Stimulated activated CD8-positive, alpha-beta memory T cell treated with anti-CD3 and anti-CD28 coated beads, Interleukin-4, amount 100 ng/mL, for 1 hour (primary cell): ENCODE measurements at places on chromosomes 7 and 10.

DNA sequence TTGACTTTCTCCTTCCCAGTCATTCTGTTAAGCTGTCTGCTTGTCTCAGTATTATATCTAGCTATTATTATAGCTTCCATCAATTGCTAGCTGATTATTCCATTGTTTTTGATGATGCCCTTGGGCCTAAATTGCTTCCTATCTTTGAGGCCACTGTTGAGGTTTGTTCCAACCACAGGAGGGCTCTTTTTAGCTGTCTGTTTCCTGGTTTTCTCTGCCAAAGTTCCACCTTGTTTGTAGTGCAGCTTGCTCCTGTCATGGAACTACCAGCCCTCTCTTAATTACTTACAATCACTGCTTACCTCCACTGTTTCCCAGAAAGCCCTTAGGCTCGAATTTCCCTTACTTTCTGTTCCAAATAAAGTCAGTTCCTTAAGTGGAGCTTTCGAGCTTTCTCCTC lies 118.7 kb upstream of the SEC61G start:
- DNase-seq: no peak

DNA sequence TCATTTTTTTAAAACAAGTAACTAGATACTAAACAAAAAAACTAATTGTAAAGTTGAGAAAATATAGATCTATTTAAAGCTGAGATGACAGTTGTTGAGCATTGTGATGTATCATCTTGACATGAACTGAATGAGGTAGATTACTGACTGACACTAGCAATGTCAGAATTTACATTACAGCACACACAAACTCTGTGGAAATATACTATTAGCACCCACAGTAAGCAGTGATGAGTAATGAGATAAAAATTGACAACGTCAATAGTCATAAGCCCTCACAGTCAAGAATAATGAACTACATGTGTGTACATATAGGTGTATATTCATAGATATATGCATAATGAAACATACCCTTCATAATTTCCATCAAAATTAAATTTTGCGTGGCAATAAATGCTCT lies 368.4 kb downstream of the TFEC start:
- DNase-seq: no peak

DNA sequence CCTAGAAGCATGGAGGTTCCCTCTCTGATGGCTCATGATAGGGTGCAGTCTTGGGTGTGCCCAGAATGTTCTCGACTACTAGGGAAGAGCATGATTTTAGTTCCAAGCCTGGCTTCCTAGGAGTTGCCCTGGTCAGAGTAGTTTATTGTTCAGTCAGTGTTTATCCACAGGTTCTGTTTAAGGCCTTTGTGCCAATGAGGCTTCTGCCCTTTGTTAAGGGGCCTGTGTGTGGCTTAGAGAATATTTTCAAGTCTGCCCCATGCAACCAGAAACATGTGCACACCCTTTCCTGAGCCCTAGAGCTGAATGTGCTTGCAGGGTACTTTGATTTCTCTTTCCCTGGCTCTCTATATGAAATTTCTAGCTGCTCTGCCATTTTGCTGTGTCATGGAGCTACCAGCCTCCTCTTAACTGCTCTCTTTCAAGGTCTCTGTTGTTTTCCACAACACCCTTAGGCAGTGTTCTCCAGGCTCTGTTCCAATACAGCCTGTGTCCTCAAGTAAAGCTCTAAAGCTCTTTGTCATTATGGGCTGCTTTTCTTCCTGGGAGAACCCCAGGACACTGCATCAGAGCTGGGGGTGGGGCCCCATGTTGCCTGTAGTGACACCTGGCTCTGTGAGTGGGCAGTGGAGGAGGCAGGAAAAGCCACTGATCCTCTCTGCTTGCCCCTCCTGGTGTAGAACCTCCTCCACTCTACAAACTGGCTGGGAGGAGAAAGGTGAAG lies 34.1 kb upstream of the TSPAN33 start:
- DNase-seq: no peak

- DNase-seq: no peak
These were observed 39.0 kb downstream of the ADK start for GRCh38 chr10:74189999-74190421.
